Osteoblast (primary cell): ENCODE measurements at places on chromosomes 4 and X. TPM values are rescaled to one million over a fixed set of nuclear protein-coding genes. Genes with fewer than 3 reads are reported as not detected.
A peak's percentile ranks its signal among the peaks of the same experiment; 100 is the strongest.

DNA sequence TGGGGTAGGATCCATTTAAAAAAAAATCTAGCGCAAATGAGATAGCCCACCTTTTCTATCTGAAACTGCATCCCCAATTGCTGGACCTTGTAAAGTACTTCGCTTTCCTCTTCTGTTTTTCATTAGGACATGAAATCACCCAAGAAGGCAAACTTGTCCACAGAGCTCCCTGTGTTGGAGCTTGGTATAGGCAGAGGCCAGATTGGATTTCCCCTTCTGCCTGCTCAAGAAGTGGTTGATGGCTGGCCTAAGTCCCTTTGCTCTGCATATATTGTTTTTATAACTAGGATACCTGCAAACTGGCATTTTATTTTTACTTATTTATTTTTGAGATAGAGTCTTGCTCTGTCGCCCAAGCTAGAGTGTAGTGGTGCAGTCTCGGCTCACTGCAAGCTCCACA, 28.4 kb downstream of the RNF4 start:
- DNase-seq, result peak; percentile 41

- DNase-seq, result no peak
Measured at GRCh38 chr4:106269711-106270110, 46.3 kb downstream of the TBCK start.

GRCh38 chr4:172648471-172648870, 520.1 kb upstream of the GALNT7 start:
- DNase-seq, result no peak

DNA sequence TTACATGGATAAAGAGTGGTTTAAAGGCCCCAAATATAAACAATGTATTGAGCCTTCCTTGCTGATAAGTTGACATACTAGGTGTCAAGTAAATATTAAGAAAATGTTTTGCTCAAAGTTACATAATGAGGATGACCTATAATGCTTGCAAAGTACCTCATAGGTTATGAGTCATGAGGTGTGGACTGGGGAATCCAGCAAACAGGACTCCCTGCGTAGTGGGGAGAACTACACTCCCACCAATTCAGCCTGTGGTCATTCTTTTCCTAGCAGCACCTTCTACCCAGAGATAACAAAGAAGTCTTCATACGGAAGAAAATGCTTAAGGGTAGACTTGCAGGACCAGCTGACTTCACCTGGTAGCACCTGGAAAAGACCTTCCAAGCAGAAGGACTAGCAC, 418.9 kb upstream of the CPEB2 start:
- DNase-seq, result no peak

DNA sequence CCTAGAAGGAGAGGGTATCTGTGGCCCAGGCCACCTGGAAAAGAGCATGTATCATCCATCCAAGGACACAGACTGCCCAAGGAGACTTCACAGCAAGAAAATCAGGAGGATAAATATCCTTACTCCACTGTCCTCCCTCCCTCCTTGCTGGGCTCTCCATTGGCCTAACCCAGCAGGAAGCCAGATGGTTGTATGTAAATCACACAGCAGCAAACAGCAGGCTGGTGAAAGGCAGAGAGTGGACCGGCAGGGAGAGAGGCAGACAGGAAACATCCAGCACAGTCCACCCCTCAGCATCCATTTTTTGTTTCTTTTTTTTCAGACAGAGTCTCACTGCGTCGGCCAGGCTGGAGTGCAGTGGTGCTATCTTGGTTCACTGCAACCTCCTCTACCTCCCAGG, 17.5 kb downstream of the TXK start:
- no peak for DNase-seq

DNA sequence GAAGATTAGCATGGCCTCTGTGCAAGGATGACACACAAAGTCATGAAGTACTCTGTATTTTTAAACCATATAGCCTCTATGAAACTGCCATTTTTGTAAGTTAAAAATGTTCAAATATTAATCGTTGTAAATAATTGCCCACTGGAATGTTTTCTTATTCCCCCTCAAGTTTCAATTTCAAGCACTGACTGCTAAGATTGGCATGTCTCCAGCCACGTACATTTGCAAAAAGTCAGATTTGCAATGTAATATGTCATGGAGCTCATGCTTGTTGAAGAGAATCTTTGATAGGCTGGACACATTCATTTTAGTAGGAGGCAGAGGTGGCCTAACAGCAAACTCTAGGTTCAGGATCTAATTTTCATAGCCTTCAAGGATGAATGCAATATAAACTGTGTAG, 124.7 kb downstream of the CBR4 start:
- DNase-seq, result no peak

DNA sequence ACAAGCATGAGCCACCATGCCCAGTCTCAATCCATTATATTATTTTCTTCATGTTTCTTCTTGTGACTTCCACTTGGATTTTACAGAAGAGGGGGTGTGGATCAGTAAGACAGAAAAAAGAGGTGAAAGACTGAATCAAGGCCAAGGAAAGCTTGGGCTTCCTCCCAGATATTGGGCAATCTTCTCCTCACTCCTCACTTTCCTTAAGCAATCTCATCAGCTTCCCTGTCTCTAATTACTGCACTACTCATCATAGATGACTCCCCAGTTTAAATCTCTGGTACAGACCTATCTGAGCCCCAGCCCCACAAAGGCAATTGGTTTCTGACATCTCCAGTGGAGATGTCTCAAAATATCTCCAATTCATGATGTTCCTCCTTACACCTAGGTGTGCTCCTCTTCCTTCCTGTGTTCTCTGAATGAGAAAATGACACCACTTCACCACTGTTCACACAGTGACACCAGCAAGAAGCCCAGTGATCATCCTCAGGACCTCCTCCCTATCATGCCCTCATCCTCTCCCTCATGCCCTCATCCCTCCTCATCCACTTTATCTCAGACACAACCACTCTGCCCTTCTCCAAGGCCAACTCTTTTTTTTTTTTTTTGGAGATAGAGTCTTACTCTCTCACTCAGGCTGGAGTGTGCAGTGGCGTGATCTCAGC, 44.8 kb upstream of the HERC6 start:
- DNase-seq, result peak; percentile 68

DNA sequence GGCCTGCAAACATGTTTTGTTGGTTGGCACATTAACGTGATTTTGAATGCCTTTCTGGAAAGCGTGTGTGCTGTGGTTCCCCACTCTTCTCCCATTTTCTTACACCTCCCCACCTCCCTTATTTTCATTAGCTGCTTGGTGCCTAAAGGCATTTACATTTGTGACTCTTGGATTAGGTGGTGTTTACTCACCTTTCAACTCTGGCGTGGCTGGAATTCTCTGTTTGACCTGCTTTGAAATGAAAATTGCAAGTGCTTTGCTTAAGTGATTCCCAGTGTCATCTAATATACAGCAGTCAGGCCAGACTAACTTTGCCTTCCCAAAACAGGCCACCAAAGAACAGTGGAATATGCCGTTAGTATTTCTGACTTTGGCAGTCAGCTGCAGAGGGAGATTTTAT, 80.5 kb downstream of the NHSL2 start:
- DNase-seq, result no peak

DNA sequence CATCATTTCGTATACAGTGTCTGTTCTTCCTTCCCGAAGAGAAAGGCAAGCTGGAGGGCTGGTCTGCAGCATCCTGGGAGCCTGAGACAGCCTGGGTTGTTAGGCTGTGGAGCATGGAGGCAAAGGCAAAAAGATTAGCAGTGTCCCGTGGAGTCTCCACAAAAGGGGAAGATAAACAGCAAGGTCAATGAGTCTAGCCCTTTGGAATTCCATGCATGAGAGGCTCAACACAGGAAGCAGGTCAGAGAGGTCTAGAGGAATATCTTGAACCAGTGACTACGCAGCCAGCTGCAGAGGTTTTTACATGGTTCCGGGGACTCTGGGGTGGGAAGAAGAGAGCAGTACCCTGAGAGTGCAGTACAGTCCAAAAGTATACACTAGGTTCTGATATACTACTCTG, 12.2 kb upstream of the MCF2 start:
- DNase-seq, result peak; percentile 36

GRCh38 chr4:148944136-148944838, 502.1 kb upstream of the NR3C2 start:
- DNase-seq, result no peak

DNA sequence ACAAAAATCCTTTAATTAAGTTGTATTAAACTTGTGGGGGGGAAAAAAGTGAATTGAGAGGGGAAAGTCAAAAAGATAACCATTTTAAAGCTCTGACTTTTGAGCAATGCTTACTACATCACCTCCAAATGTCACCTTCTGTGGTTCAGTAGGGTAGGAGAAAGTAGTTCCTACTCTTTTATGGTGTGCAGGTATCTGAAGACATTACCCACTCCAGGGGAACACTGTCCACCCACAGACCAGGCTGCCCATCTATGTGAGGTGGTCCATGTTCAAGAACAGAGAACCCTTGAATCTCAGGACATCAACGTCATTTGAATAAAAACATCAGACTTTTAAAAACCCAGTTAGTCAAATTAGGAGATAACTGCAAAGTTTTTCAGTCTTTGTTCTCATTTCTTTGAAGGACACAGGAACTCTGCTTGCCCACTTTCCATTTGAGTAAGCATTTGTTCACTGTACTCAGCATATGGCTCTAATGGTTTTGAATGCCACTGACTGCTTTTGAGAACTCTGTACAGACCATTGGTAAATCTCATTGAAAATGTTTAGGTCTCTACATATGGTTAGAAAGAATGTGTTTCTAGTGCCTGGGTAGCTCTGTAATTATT, 18.4 kb downstream of the NMU start:
- DNase-seq, result no peak

DNA sequence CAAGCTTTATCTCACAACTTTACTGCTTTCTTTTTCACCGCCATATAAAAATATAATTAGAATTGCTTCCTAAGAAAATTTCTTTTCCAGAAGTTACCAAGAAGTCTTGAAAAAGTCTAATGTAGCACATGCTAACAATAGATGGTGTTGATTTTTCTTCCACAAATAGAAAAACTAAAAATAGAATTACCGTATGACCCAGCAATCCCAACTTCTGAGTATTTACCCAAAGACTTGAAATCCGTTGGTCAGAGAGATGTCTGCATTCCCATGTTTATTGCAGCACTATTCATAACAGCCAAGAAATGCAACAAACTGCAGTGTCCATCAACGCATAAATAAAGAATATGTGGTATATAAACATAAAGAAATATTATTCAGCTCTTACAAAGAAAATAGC, 17.8 kb upstream of the EDNRA start:
- DNase-seq, result no peak

GRCh38 chrX:132058975-132059374, 35.9 kb downstream of the STK26 start:
- DNase-seq, result no peak

DNA sequence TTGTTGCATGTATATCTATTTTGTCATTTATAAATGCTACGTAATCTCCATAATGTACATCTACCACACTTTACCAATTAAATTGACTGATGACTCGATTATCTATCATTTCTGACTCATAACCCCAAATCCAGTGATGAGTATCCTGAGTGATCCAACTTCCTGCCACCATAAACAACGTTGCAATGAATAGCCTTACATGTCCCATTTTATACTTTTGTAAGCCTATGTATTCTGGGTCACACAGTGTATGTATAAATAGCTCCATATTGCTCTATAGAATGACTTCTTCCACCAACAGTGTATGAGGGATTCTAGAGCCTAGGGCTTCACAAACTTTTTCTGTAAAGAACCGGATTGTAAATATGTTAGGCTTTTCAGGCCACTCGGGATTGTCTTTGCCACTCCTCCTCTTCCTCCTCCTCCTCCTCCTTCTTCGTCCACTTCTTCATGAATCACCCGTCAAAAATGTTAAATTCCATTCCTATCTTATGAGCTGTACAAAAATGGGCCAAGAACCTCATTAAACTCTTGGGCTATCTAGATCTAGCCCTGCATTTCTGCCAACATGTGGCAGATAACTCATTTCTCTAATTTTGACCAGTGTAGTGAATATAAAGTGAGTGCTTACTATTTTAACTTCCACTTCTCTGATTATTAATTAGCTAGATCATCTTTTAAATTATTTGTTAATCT, 672.2 kb upstream of the AMOT start:
- peak; percentile 29 for DNase-seq

- no peak for DNase-seq
Measured at GRCh38 chr4:92962831-92963230, 659.1 kb downstream of the GRID2 start.

DNA sequence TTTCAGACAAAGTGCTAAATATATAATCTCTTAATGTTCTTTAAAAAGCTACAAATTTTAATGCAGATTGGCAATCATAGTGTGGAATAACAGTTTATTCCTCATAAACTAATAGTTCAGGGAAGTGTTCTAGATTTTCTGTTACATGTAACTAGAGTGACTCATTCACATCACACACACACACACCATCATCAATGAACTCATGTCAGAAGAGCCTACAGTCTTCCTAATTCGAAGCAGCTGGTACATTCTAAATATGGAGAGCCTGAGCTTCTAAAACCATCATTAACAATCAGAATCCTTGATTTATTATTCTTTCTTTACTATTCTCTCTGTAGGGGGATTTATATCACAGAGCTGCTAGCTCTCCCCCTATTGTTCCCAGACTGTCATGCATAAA, 49.6 kb downstream of the DKK2 start:
- no peak for DNase-seq

DNA sequence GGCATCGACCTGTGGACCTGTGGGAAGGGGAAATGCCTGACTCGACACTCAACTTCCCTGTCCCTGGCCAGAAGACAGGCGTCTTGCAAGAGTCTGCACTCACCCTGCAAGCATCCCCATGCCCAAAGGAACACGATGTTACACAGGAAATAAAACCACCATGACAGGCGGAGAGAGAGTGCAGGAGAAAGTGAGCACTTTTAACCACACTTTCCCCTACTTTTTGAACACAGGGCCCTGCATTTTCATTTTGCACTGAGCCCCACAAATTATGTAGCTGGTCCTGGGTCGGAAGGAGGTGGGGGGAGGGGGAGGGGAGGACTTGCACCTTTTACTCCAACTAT, 13.8 kb upstream of the MAN2B2 start:
- DNase-seq, result no peak

DNA sequence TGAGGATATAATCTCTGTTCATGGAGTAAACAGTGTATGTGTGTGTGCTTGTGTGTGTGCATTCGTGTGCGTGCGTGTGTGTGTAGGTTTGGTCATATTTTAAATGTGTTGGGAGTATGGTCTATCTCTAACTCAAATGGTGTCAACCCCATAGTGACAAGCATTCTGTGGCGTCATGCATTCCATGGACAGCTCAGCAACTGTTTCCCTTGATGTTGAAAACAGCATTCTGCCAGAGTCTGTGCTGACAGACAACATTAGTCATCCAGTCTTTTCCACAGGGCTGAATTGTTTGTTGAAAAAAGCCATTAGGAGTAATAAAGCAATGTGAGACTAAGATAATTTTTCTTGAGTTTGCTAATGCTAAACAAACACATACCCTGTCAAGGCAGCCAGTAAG, 706.6 kb downstream of the PCDH19 start:
- DNase-seq, result no peak

GRCh38 chr4:40514497-40514951, 115.1 kb downstream of the RBM47 start:
- DNase-seq, result no peak

- peak; percentile 41 for DNase-seq
Measured at GRCh38 chr4:8760561-8760960, 111.1 kb downstream of the HMX1 start.

GPRIN3 gene
- total RNA-seq, result under 0.01 and 0.29 TPM in 2 replicates

TMEM271 gene
- total RNA-seq, result not detected in 2 replicates

TDO2 gene
- total RNA-seq, result 0.88 and 1.4 TPM in 2 replicates

DGKK gene
- total RNA-seq, result not detected in 2 replicates

GAGE1 gene
- not detected in 2 replicates for total RNA-seq

HSFX2 gene
- total RNA-seq, result 0.36 TPM in 1 of 2 replicates, not detected in the other

CLNK gene
- not detected in 2 replicates for total RNA-seq

GUCY1A1 gene
- 0.29 TPM in 1 of 2 replicates, not detected in the other for total RNA-seq

CHIC2 gene
- 66.6 and 73.1 TPM in 2 replicates for total RNA-seq
